ENCODE measurements at places on chromosomes 3 and 15. TPM values are rescaled to one million over a fixed set of nuclear protein-coding genes. Genes with fewer than 3 reads are reported as not detected.

NR1I2 gene
- total RNA-seq, result not detected

A4GNT gene
- total RNA-seq, result not detected

TLR9 gene
- total RNA-seq, result 0.07 TPM

ITPR1 gene
- 3.7 TPM for total RNA-seq

ZNF774 gene
- total RNA-seq, result 1.5 TPM

FHIT gene
- 3.7 TPM for total RNA-seq

CTDSPL gene
- 62.9 TPM for total RNA-seq

ABHD17C gene
- 20.8 TPM for total RNA-seq

SUSD5 gene
- 1.1 TPM for total RNA-seq

ABHD14A gene
- total RNA-seq, result 10.4 TPM

ITGB5 gene
- 209 TPM for total RNA-seq

DNAJA4 gene
- 6.1 TPM for total RNA-seq

SLC9C1 gene
- total RNA-seq, result not detected

GOLGA6L4 gene
- 0.46 TPM for total RNA-seq

CCR1 gene
- not detected for total RNA-seq

TMEM207 gene
- not detected for total RNA-seq

SEMA3G gene
- 0.21 TPM for total RNA-seq

KLF15 gene
- total RNA-seq, result 0.63 TPM

IL17RC gene
- 42.2 TPM for total RNA-seq

SHC4 gene
- total RNA-seq, result 0.37 TPM

ZNF80 gene
- total RNA-seq, result not detected

SLC24A5 gene
- total RNA-seq, result not detected

THAP10 gene
- 1.7 TPM for total RNA-seq

SEMA6D gene
- total RNA-seq, result 0.49 TPM

ANKUB1 gene
- total RNA-seq, result 1.7 TPM
